ENCODE measurements at places on chromosomes 5 and 9.

- DNase-seq = no peak
Measured at GRCh38 chr9:117451311-117451710, 36.5 kb upstream of the ASTN2 start.

DNA sequence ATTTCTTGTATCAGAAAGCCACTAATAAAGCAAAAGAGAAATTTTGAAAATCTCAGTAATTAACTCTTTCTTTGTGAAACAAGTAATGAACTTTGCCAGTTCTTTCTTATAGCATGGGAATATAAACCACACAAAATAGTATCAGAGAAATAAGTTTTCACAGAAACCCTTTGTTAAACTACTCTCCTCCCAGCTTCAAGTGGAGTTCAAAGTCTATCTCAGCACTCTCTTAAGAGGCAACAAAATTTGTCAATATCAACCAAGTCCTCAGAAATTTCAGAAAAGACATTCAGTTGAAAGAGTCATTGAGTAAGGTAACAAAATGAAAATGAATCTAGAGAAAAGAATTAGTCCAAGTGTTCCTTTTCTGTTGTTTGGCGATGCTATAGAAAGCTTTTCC lies 89.3 kb downstream of the NTRK2 start:
- no peak for DNase-seq

- DNase-seq = peak; percentile 5
Measured at GRCh38 chr5:178483620-178484019, 106.6 kb downstream of the COL23A1 start.

DNA sequence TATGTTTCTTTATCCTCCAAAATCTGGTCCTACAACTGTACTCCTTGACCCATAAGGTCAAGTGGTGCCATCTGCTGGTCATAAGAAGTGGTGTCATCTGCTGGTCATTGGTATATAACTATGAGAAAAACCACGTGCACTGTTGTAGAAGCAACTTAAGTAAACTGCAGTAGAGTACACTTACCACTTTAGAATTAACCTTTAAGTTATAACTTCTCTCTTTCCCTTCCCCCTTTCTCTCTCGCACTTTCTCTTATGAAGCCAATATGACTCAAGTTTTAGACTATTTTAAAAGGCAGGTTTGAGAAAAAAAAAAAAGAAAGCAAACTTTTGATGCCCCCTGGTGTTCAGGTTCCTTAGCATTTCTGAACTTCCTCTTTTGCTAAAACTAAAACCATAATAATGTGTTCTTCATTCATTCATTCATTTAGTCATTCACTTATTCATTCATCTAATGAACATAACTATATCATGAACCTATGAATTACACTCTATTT lies 12.8 kb upstream of the MTAP start:
- no peak for DNase-seq

DNA sequence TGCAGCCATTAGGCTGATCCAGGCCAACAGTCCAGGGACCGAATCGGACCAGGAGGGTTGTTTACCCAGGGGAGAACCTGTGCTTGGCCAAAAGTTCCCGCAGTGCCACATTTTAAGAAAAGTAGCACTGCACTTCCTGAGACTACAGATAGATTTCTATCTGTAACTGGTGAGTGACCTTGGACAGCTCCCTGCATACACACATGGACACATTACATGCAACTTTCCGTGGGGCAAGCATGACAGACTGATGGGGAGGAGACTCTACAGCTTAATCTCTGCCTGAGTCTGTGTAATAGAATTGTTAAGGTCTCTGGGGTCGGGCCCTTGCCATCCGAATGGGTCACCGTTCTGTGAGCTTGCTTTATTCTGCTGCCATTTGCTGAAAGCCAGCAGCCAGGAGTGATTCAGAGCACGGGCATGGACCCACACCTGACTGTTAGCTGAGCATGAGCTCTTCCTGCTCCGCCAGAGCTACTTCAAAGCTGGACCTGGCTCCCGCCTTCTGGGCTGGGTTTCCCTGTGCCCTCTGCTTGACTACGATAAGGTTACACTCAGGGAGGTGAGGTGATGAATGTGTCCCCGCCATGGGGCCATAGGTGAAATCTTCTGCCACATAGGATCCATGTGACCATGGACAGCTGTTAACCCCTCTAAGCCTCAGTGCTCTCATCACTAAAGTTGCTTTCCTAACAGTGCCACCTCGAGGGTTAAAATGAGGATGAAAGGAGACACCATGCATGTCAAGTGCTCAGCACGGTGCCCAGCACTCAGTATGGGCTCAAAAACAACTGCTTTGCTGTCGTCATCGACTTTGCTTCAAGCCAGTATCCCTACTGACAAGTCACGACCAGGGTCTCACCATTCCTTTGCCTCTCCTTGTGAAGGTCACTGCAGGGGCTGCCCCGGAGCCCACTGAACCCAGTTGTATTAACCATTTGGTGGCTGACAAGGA lies 200.0 kb downstream of the MELK start:
- DNase-seq = no peak

- DNase-seq = no peak
Measured at GRCh38 chr9:93677641-93678136, 101.3 kb downstream of the PHF2 start.

DNA sequence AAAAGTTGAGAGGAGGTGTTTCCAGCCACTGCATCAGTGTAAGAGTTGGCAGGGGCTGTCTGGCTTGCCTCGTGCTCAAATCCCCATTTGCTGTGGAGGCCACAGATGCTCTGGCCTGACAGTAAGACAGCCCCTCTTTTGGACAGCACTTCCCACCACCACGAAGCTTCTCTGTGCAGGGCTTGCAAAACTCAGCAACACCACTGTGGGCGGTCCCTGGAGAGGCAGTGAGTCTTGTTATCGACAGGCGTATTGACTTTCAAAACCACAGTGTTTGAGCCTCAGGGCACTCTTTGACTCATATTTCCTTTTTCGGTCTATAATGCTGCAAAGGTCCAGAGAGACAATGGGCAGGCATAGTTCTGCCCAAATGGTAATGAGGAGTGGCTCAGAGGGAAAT lies 539.5 kb downstream of the EBF1 start:
- DNase-seq = no peak

- DNase-seq = no peak
Measured at GRCh38 chr9:19154135-19154612, 26.9 kb upstream of the PLIN2 start.

- peak; percentile 18 for DNase-seq
Measured at GRCh38 chr5:96431376-96432187, 1.5 kb downstream of the PCSK1 start.

DNA sequence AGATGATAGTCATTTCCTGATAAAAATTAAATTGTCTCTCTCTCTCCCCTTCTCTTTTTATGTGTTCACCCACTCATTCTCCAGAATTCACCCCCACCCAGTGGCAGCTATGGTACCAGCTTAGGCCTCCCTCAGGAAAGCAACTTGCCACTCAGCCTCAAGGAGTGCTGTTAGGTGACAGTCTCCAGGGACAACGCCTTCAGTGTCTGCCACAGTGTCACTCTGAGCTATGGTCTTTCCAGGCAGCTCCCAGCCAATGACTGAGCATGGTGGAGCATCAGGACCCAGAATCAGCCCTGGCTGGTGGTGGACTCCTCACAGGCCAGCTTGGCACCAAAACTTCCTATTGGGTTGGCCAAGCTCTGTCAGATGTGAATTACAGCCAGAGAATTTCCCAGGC lies 140.9 kb upstream of the PIK3R1 start:
- no peak for DNase-seq

DNA sequence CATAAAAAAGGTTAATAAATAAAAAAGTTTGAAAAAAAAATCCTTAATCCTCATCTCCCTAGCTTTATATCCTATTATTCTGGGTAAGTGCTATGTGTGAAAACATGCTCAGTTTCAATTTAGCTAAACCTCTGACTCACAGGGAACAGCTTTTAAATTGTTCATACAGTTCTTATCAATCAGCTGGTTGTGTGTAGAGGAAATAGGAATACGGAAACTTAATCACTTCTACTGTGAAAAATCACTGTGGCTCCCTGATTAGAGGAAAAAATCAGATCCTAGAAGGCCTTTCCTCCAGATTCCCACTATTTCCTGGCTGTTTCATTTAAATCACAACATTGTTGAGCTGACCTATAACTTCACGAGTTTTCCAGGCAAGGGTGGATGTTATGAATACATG lies 120.5 kb downstream of the MARCHF3 start:
- no peak for DNase-seq
